ENCODE measurements at places on chromosomes 13 and 19.

GRCh38 chr13:25874064-25874737 is 177.6 kb downstream of the SHISA2 start:
- DNase-seq, result no peak

- no peak for DNase-seq
Observed at GRCh38 chr13:44397766-44398223, 24.2 kb downstream of the SERP2 start.

DNA sequence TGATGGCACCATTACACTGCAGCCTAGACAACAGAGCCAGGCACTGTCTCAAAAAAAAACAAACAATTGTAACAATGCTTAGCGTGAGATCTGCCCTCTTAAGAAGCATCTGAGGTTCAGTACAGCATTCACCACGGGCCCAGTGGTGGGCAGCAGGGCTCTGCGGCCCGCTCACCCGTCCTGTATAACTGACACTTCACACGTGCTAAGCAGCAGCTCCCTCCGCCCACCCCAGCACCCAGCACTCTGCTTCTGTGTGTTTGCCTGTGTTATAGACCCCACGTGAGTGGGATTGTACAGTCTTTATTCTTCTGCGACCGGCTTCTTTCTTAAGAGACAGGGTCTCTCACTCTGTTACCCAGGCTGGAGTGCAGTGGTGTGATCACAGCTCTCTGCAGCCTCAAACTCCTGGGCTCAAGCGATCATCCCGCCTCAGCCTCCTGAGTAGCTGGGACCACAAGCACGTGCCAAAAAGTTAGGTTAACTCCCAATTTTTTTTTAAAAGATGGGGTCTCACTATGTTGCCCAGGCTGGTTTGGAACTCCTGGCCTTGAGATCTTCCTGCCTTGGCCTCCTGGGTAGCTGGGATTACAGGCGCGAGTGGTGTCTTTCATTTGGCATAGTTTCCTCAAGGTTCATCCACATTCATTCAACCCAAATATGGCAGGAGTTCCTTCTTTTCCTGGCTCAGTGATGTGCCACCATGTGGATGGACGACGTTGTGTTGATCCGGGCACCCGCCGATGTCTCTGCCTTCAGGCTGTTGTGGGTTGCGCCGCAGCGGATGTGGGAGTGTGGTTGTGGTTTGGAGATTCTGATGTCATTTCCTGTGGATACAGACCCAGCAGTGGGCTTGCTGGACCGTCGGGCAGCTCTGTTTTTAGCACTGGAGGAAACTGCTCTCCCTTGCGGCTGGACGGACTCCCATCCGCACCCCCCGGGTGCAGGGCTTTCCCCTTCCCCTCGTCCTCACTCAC is 170.0 kb downstream of the KDM4B start:
- peak; percentile 84 for DNase-seq

DNA sequence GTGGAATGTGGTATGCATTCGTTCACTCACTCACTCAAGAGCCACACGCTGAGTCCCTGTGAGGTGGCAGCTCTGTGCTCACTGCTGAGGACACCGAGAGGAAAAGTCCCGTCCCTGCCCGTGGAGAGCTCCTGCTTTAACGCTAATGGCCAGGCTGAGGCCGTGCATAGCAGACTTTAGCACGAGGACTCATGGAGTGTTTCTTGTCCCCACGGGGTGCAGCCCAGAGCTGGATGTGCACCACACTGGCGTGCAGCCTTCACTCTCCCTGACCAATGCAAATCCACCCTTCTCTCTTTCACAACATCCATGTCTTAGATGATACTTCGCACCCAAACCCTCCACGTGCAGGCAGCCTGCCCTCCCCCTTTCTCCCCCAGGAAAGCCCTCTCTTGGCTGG is 159.6 kb upstream of the ZNF536 start:
- DNase-seq, result no peak

GRCh38 chr13:110444226-110444653 is 117.3 kb downstream of the RAB20 start:
- no peak for DNase-seq

- no peak for DNase-seq
Observed at GRCh38 chr13:33578786-33579185, 239.2 kb upstream of the RFC3 start.

- no peak for DNase-seq
Observed at GRCh38 chr19:1969176-1970002, 28.4 kb downstream of the CSNK1G2 start.

DNA sequence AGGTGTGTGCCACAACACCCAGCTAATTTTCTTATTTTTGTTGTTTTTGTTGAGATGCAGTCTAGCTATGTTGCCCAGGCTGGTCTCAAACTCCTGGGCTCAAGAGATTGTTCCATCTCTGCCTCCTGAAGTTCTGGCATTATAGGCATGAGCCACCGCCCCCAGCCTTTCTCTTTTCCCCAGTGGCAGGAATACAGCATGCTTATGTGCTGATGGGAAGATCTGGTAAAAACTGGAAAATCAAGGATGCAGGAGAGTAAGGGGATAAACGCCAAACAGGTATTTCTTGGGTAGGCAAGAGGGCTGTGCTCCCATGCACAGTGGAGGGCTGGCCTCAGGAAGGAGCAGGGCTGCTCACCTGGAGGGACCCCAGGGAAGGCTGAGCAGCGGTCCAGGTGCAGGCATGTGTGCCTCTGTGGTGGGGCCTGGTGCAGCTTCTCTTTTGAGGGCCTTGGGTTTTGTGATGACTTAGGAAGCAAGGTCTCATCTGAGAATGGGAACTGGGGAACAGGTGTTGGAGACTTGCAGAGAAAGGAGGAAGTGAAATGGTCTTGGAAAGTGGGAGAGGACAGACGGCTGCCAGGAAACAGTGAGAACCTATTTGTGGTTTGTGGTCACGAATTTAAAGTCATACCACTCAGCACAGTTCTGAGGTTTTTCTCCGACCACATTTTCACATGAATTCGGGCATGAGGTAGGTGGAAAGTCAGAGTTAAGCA is 106.5 kb downstream of the TEX26 start:
- DNase-seq, result peak; percentile 44
